ENCODE measurements at places on chromosomes 7 and 10. TPM values are rescaled to one million over a fixed set of nuclear protein-coding genes. Genes with fewer than 3 reads are reported as not detected.

The MAPK8 gene
- 57.1 TPM for total RNA-seq

The PLXDC2 gene
- 33.2 TPM for total RNA-seq

The HOXA11 gene
- total RNA-seq, result not detected

The ALDH18A1 gene
- total RNA-seq, result 111 TPM

The FXYD4 gene
- total RNA-seq, result not detected

The CFAP46 gene
- total RNA-seq, result 0.56 TPM

GRCh38 chr10:4649471-4649870 is 176.5 kb upstream of the AKR1E2 start:
- no peak for DNase-seq

GRCh38 chr10:108104551-108105156 is 940.1 kb upstream of the SORCS1 start:
- DNase-seq, result no peak

- no peak for DNase-seq
Observed at GRCh38 chr7:27143023-27143949, at the start of gene HOXA5. TSS of gene HOXA5 (minus strand) at chr7:27143681. CDS start at chr7:27143607, 74 bp downstream.

DNA sequence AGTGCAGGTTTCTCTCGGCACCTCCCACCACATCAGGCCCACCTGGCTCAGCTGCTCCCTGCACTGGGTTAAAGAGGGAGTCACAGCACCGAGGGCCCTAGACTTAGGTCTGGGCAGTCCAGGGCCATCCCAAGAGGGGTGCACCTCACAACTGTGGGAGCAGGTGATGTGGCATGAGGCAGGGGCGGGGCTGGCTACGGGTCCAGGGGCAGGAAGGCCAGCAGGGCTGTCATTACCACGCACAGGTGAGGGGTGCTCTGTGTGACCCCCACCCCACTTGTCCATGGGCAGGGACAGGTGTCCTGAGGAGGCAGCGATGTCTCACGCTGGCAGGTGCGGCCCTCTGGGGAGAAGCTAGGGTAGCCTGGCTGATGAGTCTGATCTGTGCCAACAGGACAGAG is 40.5 kb upstream of the DPYSL4 start:
- no peak for DNase-seq

- DNase-seq, result no peak
Observed at GRCh38 chr10:119461923-119462322, 80.6 kb downstream of the RGS10 start.

DNA sequence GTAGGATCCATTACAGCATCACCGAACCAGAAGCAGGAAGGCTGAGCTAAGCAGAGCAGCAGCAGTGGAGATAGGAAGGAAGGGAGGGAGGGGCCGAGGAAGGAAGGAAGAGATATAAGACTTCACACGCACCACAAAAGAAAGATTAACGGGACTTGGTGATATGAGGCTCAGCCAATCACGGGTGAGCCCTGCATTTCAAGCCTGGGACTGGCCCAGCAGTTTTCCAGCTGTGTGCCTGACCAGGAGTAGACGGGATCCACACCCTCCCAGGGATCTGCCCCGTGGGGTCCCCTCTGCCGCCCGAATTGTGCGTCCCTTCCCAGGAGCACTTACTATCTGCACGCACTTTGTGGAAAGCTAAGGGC is 16.2 kb downstream of the ATG9B start:
- DNase-seq, result no peak

- no peak for DNase-seq
Observed at GRCh38 chr7:131636092-131636491, 79.7 kb upstream of the PODXL start.

- DNase-seq, result no peak
Observed at GRCh38 chr7:151851145-151851751, 25.7 kb downstream of the PRKAG2 start.

DNA sequence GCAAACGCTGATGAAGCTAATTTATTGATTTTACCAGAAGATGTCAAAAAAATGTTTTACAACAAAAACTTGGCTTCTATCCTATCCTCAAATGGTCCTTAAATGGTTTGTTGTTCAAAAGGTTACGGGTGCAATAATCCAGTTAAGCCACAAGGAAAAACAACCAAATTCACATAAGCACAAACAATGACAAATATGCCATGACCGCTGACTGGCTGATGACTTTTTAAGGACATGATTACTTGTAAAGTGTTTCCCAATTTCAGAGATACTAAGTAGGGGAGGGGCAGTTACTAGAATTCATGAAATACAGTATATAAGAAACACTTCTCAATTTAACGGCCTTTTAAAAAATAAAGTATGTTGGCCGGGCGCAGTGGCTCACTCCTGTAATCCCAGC is 28.8 kb downstream of the ABI1 start:
- DNase-seq, result no peak

Measured in osteocyte (in vitro differentiated cells).